Activated CD8-positive, alpha-beta memory T cell treated with anti-CD3 and anti-CD28 coated beads for 1 hour (primary cell): ENCODE measurements at places on chromosomes 16 and 17.

DNA sequence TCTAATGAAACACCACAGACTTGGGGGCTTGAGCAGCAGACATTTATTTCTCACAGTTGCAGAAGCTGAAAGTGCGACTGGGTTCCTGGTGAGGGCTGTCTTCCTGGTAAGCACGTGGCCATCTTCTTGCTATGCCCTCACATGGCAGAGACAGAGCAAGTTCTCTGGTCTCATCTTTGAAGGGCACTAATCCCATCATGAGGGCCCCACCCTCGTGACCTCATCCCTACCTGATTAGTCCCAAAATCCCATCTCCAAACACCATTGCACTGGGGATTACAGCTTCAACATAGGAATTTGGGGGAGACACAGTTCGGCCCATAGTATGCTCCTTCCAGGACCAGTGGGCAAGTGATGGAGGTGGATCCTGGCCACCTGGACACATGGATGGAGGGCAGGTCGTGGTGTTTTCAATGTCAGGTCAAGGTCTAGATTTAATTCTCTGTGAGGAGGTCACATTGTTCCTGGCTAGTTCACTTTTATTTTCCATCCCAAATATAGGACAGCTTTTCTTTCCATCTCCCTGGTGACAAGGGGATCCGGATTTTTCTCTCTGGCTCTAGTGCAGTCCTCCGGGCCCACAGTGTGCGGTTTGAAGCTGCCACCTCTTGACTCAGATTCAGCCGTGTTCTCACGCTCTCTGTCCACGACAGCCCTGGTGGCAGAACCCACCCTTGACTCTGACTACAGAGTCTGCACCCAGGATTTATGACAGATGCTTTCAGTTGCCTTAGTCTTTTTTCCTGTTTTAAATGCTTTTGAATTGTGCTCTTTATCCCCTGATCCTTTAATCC is 160.5 kb upstream of the NOL11 start:
- DNase-seq = no peak

DNA sequence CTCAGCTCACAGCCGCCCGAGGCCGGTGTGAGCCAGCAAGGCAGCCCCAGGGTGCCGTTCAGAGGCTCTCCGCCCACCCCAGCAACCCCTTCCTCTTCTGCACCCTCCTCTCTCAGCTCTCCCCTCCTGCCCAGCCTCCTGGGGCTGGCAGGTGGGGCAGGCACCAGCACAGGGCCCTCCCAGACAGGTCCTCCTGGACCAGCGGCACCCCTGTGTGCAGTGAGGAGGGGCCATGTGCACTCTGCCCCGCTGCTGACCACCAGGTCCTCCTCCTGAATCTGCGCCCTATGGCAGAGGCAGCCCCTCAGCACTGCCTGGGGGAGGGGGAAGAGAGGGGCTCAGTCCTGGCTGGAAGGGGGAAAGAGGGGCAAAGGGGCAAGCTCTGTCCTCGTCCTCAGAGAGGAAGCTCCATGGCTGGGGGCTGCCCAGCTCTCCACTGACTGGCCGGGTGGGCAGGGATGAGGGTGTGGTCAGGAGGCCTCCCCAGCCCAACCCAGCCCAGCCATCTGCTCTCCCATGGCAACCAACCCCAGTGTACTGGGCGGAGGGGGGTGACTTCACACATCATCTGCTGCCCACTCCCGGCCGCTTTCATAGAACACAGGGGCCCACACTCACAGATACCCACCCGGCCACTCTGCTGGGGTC is 5.4 kb upstream of the BCAR1 start:
- no peak for DNase-seq

- DNase-seq = no peak
Measured at GRCh38 chr17:64747938-64748540, 85.9 kb upstream of the SMURF2 start.

- DNase-seq = no peak
Measured at GRCh38 chr17:37230633-37231032, 145.2 kb upstream of the C17orf78 start.

GRCh38 chr17:15303851-15304250 is 37.5 kb downstream of the TEKT3 start:
- no peak for DNase-seq

DNA sequence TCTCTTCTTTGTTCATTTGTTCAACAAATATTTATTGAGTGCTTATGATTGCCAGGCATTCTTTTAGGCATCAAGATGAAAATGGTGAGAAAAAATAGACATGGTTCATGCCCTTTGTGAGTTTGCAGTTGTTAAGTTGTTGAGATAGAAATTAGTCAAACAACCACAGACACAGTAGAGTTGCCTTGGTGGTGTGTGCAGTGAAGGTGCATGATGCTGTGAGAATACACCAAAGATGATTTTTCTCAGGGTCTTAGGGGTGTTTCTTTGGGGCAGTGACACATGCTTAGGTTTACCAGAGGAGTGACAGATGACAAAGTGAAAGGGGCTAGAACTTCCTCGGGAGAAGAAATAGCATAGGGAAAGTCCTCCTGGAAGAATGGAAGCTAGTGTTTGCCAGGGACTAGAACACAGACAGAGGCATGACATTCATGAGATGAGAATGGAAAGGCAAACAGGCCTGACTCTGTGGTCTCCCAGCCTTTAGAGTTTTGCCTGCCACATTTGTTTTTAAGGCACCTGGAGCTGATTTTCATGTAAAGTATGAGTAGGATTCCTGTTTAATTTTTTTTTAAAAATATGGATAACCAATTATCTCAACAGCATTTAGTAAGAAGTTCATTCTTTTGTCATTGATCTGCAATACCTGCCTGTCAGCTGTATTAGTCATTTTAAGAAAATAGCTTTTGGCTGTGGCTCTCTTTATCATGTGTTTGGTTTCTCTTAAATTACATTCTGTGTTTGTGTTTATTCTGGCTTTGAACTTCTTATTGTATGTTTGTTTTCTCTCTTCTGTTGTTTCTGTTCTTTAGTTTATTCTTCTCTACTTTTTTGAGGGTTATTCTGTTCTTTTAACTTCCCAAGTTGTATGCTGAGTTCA is 36.6 kb downstream of the CYLD start:
- DNase-seq = no peak

DNA sequence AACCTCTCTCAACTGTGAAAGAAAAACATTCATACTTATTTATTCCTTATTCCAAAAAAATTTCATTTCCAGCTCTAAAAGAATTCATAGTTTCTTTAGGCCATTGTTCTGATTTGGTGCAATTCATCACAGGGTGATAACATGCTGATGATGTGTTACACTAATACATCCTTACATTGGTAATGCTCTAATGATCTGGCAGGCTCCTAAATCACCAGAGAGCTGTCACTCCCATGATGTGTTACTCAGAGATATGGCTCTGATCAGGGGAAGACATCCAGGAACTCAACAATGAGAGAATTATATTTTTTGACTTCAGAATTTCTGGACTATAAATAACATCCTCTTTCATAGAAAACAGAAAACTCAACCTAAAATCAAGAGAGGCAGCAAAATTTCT is 209.3 kb downstream of the CHD9NB start:
- no peak for DNase-seq

DNA sequence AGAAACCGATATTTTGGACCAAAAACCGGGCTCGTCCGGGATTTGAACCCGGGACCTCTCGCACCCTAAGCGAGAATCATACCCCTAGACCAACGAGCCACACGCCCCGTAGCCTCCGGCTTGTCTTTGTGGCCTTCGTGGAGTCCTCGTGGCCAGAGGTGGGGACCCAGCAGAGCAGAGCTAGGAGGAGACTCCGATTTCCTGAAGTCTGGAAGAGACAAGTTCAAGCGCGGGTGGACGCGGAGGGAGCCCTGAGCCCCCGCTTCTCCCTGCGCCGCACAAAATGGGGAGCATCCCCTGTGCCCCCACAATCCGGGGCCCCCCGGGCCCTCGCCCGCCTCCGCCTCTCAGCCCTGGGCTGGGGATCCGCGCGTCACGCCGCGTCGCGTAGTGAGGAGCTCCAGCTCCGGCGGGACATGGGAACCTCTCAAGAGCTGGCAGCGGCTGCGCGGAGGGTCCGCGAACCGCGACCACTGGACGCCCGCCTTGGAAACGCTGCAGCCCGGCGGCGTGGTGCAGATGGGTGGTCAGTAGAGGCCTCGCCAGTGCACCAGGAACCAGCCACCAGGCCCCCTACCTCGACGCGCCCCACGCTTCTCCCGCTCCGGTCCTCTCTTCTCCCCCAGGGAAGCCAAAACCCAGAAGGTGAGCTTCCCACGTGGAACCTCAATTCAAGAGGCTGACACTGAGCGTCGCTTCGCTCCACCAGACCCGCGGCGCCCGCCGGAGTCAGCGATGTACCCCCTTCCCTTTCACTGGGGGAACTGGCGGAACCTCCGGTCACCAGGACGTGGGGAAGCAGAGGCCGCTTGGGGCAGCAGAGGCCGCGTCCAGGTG is 5.2 kb upstream of the OR1F1 start:
- no peak for DNase-seq

DNA sequence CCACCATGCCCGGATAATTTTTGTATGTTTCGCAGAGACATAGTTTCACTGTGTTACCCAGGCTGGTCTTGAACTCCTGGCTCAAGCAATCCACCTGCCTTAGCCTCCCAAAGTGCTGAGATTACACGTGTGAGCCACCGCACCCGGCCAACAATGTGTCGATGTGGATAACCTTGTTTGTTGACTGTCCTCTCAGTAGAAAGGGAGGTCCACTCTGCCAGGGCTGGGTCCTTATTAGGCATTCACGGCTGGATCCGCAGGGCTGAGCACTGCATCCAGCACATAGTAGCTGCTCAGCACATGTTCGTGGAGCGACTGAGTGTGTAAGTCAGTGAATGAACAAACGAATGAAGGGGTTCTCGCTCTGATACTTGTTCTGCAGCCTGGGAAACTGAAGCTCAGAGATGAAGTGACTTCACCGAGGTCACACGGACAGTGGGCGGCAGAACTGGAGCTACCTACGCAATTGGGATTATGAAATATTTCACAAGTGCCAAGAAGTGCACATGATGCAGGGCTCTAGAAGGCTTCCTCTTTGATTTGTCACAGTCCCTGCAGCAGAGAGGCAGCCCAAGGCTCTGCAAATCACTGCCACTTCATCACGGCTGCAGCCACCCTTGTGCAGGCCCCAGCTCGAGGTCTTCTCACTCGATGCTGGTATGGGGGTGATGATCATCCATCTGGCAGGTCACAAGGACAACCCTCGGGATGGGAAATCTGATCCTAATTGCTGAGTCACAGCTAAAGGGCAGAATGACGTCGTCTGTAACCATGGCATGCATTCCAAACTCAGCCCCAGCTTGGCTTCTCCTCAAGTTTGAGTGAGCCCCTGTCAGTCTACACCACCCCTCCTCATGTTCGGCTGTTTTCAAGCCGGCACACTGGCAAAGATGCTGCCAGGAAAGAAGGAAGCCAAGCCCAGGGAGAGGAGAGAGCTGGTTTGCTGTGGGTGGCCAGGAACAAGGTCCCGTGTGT is 28.0 kb upstream of the SNN start:
- DNase-seq = no peak

DNA sequence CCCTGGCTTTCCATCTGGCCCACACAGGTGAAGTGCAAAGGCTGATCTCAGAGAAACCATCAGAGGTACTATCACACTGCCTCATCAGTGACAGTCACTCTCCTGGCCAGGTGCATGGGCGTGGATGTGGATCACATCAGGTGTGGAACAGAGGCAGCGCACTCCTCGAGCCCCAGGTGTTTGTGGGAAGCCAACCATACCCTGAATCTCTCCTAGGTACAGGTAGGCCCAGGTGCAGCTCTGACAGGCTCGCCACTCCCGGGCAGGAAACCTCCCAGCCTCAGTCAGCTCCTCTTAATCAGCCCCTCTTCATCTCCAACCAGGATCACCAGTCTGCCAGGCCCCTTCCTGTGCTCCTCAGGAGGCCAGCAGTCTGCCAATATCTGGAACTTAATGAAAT is 31.7 kb downstream of the TLE7 start:
- no peak for DNase-seq

GRCh38 chr17:80146121-80147034 is 550 bp downstream of the EIF4A3 start:
- peak; percentile 2 for DNase-seq

DNA sequence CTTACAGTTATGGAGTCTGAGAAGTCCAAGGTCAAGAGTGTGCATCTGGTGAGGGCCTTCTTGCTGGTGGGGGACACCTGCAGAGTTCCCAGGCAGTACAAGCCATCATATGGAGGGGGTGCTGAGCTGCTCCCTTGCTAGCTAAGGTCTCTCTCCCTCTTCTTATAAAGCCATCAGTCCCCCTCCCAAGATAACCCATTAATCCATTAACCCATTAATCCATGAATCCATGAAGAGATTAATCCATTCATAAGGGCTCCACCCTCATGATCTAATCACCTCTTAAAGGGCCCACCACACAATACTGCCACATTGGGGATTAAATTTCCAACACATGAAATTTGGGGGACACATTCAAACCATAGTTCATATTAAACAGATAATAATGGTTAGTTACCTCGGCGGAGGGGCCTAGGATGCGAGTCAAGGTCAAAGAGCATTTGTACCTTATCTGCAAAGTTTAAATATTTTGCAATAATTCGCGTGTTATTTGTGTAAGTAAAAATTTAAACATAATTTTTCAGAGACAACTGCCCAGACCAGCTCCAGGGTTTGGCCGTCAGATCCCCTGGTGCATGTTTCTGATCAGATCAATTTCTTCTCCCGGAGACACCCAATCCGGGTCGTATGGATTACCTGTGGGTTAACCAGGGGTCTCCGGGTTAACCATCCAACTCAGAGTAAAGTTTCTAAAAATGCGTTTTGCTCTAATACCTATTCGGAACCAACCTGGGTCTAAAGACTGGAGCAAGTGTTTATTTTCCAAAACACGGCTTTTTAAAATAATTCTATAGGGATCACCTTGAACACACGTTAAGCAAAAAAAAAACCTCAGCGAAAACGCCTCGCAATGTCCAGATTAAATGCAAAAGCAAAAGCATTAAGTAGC is 740 bp upstream of the POLR3E start:
- no peak for DNase-seq

GRCh38 chr16:16162591-16162990 is 60.7 kb downstream of the ABCC6 start:
- DNase-seq = no peak

DNA sequence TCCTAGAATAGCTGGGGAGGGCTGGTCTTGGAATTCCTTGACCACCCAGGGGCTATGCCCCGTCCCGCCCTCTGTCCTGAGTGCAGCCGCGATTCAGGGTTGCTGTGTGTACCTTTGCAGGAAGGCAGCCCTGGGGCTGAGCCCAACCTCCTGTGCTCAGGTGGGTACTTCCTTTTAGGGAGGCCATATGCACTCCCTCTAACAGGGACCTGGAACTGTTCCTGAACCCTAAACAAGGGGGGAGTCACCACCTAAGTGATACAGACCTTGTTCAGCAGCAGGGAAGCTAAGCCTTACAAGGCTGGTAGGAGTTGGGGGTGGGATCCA is 24.6 kb downstream of the LLGL2 start:
- no peak for DNase-seq

DNA sequence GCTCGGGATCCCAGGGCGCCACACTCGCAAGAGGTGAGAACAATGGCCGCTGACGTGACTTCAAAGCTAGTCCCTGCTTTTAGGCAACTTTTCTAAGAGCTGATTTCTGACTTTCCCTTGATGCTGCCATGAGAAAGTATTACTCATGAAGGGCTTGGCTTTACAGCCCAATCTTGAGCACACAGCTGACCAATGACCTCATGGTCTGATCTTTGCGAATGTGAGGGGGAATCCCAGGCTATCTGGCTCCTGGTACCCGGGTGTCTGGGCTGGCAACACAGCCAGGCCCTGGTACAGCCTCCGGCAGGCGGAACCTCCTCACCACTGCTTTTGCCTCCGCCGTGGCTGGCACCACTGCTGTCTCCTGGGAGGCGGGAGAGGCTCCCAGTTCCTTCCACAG is 17.5 kb downstream of the NDUFAF8 start:
- DNase-seq = no peak
